ENCODE measurements at places on chromosomes 4 and X. TPM values are rescaled to one million over a fixed set of nuclear protein-coding genes. Genes with fewer than 3 reads are reported as not detected.

GRCh38 chrX:110418316-110419235 is 59.9 kb downstream of the RTL9 start:
- H3K4me1 ChIP-seq: no peaks in the 10 kb centered on the region
- H3K36me3 ChIP-seq: no peaks in the 10 kb centered on the region

DNA sequence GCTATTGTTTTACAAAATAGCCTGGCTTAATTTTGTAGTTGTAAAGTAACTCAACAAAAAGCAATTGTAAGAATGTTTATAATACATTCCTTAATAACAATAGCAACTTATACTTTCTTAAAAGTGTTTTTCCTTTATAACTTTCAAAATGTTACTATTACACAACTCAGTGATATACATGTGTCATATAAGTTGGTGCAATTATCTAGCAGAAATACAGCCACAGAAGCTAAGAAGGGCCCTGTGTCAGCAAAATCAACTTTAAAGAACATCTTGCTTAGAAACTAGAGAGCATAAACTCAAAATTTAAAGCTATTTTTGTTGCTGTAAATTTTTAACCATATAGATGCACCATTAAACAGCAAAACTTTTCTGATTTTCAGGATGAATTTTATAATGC is 41.4 kb upstream of the MAB21L2 start:
- H3K27me3 ChIP-seq: no peaks in the 10 kb centered on the region
- no peak overlapping the region for H3K27ac ChIP-seq
- DNase-seq: no peak
- no peak overlapping the region for H3K4me3 ChIP-seq

DNA sequence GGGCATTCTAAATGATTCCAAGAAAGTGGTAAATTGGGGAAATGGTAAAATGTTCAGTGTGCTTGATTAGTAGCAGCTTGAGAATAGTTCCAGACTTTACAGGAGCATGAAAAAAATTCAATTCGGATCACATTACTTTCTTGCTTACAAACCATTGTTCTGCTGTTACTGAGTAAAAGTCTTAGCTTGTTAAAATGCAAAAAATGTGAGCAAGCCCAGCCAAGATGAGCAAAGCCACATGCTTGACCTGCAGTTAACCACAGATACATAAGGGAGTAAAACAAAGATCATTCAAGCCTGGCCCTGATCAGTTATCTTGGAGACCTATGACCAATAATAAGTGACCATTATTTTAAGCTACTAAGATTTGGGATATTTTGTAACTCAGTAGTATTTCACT is 562.9 kb upstream of the MAGEB2 start:
- H3K27ac ChIP-seq: no peak overlapping the region
- H3K4me1 ChIP-seq: no peaks in the 10 kb centered on the region
- no peak for DNase-seq

DNA sequence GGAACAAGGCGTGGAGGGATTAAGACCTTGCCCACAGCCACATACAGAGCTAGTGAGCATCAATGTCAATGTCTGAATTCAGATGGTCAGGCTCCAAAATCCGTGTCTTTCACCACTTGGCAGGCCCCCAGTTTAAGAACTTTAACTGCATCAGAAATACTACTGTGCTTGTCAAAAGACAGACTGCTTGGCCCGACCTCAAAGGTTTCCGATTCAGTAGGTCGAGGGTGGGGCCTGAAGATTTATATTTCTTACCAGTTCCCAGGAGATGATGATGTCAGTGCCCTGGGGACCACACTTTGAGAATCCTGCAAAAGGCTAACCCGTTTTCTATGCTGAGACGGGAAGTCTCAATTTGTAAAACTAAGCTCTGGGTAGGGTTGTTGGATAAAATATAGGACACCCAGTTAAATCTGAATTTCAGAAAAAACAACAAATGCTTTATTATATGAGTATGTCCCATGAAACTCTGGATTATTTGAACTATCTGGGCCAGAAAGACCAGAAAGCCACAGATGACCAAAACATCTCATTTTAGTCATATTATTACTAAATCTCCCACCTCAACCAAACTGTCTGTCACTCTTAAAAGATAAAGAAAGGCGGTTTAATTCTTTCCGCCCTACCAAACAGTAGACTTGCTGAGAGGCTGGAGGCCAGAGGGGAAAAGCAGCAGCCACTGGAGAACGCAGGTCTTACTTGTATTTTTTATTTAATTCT is 42.7 kb downstream of the GATB start:
- H3K4me3 ChIP-seq: no peak overlapping the region
- DNase-seq: no peak
- peaks cover 4% of the 10 kb centered on the region for H3K36me3 ChIP-seq
- no peaks in the 10 kb centered on the region for H3K4me1 ChIP-seq

- no peaks in the 10 kb centered on the region for H3K27me3 ChIP-seq
- no peaks in the 10 kb centered on the region for H3K36me3 ChIP-seq
- H3K27ac ChIP-seq: no peak overlapping the region
These were observed 28.3 kb downstream of the LANCL3 start for GRCh38 chrX:37599729-37600128.

GRCh38 chrX:69028006-69028760 is 137.1 kb downstream of the PJA1 start:
- H3K4me3 ChIP-seq: no peak overlapping the region
- DNase-seq: no peak
- H3K27ac ChIP-seq: no peak overlapping the region
- H3K36me3 ChIP-seq: no peaks in the 10 kb centered on the region
- no peaks in the 10 kb centered on the region for H3K4me1 ChIP-seq

DNA sequence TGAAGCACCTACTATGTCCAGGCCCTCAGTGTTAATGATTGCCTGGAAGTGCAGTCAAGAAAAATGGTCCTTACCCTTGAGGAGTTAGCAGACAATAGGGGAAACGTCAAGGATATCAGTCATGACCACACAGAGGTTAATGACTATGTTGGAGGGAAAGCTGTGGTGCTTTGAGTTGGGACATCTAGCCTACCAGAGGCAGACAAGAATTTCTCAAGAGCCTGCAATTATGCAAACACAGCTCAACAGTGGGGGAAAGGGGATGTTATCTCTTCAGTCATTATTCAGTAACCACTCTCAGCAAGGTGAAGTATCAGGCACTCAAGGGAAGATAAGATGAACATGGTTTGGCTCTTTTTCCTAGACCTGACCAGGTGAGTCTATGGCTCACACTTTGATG is 7.0 kb upstream of the FGFBP1 start:
- DNase-seq: no peak
- no peak overlapping the region for H3K4me3 ChIP-seq
- H3K27ac ChIP-seq: no peak overlapping the region
- no peaks in the 10 kb centered on the region for H3K36me3 ChIP-seq

- no peak for DNase-seq
- no peaks in the 10 kb centered on the region for H3K27me3 ChIP-seq
- H3K27ac ChIP-seq: no peak overlapping the region
- no peaks in the 10 kb centered on the region for H3K4me1 ChIP-seq
- H3K4me3 ChIP-seq: no peak overlapping the region
- H3K36me3 ChIP-seq: no peaks in the 10 kb centered on the region
These were observed 132.2 kb upstream of the SLC34A2 start for GRCh38 chr4:25523405-25523804.

EXOC1L gene
- not detected for total RNA-seq

KLKB1 gene
- total RNA-seq: 0.95 TPM

MSX1 gene
- not detected for total RNA-seq

EIF1AX gene
- 31.6 TPM for total RNA-seq

PPP2R2C gene
- total RNA-seq: not detected

All from natural killer cell (primary cell).